ENCODE measurements at places on chromosomes 5 and 9. TPM values are rescaled to one million over a fixed set of nuclear protein-coding genes. Genes with fewer than 3 reads are reported as not detected.

The KIF24 gene
- total RNA-seq, result 0.63 TPM

The F2R gene
- 39.7 TPM for total RNA-seq

The SHOC1 gene
- total RNA-seq, result not detected

The DRD1 gene
- not detected for total RNA-seq

The GRM6 gene
- under 0.01 TPM for total RNA-seq

The GZMA gene
- total RNA-seq, result not detected

The PTPN3 gene
- 0.17 TPM for total RNA-seq

The SYNPO gene
- total RNA-seq, result 2.0 TPM

The ZNF883 gene
- 2.4 TPM for total RNA-seq

The UGT3A1 gene
- not detected for total RNA-seq

The ASS1 gene
- total RNA-seq, result 62.2 TPM

The CRB2 gene
- not detected for total RNA-seq

The PCDHGA9 gene
- total RNA-seq, result 3.8 TPM

The SHISAL2B gene
- total RNA-seq, result 0.16 TPM

The MATR3 gene
- 213 TPM for total RNA-seq

The IRGM gene
- total RNA-seq, result 0.09 TPM

The MORN5 gene
- total RNA-seq, result not detected
